Putamen (tissue), 1 donor: ENCODE measurements at places on chromosomes 4 and X.

- DNase-seq: peak; percentile 39
Observed at GRCh38 chrX:53211391-53211978, 13.5 kb downstream of the KDM5C start.

- no peak for DNase-seq
Observed at GRCh38 chrX:133745349-133745748, 240.0 kb downstream of the GPC3 start.

DNA sequence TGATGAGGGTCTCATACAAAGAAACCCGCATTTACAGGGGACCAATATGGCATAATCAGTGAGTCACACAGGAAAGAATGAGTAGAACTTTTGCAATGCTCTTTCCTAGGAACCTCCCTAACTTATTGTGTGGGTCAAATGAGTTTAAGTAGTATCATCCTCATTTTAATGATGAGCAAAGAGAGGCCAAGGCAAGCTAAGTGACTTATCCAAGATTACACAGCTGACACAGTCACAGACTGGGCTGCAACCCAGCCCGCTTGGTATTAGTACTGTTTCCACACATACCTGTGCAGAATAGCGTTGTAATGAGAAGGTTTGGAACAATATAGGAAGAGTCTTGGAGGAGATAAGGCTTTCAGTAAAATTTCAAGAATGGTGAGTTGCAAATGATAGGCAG, 91.0 kb upstream of the PPP1R2C start:
- no peak for DNase-seq

GRCh38 chrX:46327566-46328115, 217.6 kb downstream of the ZNF674 start:
- DNase-seq: no peak

GRCh38 chr4:151888367-151888866, 127.6 kb upstream of the GATB start:
- DNase-seq: no peak

DNA sequence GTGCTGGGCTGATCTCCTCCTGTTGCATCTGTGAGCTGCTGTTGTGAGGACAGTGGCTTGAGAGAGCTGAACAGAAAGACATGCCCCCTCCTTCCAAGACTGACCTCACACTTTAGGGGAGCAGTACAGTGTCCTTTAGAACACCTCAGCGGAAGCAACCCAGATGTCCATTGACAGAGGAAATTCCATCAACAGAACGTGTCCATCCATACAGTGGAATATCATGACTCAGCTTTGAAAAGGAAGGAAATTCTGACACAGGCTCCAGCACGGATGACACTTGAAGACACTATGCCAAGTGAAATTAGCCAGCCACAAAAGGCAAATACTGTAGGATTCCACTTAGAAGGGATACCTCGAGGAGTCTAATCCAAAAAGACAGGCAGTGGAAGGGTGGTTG, 103.5 kb downstream of the GPR143 start:
- DNase-seq: no peak

DNA sequence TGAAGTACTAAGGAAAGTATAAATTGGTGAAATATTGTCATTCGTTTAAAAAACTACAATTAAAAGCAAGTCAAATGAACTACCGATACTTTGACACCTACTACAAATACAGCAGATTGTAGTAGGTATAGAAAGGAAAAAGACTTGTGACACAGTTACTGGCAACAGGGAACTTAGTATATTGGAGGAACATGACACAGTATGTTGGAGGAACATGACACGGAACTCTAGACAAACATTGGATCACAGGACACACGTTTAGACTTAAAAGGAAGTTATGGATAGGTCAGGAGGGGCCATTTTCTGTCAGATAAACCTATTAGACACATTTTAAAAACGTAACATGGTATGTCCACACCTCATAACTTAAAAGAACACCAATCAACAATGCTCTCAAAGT, 132.5 kb downstream of the APBB2 start:
- no peak for DNase-seq

GRCh38 chr4:87009095-87009648, 74.4 kb downstream of the AFF1 start:
- no peak for DNase-seq

DNA sequence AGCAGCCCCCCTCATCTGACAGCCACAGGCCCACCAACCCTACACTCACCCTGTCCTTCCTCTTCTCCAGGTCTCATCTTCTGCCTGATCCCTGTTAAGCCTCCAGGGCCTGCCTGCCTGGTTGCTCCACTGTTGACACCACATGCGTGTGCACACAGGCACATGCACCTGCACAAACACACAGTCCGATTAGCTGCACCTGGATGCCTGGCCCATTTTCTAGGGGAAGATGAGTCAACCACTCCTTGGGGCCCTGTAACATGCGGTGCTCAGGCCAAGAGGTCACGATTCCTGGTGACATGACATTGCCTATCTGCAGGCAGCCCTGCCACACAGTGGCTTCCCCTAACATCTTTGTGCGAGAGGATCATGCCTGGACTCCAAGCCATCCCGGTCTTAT, 498.4 kb downstream of the BCOR start:
- DNase-seq: no peak

- DNase-seq: no peak
Observed at GRCh38 chr4:76634220-76634619, 199.2 kb downstream of the SHROOM3 start.

DNA sequence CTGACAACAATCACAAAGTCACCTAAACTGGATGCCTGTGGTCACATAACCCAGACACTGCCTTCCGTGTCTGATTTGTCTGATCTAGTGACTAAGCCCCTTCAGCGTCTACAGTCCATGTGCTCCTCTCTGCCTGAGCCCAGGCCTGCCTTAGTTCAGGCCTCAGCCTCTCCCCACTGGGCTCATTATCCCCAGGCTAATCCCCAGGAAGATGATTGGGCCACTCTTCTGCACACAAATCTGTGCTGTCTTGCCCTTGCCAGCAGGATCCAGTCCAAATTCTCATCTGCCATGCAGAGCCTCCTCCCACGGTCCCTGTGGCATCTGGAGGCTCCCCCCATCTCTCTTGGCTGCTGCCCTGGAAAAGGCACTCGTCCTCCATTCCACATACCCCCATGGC, 96.5 kb downstream of the SLC2A9 start:
- DNase-seq: no peak

- DNase-seq: no peak
Observed at GRCh38 chr4:163256680-163257343, 75.6 kb downstream of the NPY1R start.

DNA sequence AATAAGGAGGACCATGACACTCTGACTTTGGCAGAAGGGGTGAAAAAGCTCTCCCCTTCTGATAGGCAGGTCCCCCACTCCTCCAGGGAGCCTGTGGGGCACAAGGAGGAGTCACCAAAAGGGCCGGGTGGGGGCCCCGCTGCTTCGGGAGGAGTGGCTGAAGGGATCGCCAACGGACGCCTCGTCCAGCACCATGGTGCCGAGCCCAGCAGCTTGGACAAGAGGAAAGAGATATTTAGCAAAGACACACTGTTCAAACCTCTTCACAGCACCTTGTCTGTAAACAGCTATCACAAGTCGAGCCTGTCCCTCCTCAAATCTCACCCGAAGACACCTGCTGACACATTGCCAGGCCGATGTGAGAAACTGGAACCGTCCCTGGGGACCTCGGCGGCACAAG, 105.6 kb downstream of the STOX2 start:
- no peak for DNase-seq

DNA sequence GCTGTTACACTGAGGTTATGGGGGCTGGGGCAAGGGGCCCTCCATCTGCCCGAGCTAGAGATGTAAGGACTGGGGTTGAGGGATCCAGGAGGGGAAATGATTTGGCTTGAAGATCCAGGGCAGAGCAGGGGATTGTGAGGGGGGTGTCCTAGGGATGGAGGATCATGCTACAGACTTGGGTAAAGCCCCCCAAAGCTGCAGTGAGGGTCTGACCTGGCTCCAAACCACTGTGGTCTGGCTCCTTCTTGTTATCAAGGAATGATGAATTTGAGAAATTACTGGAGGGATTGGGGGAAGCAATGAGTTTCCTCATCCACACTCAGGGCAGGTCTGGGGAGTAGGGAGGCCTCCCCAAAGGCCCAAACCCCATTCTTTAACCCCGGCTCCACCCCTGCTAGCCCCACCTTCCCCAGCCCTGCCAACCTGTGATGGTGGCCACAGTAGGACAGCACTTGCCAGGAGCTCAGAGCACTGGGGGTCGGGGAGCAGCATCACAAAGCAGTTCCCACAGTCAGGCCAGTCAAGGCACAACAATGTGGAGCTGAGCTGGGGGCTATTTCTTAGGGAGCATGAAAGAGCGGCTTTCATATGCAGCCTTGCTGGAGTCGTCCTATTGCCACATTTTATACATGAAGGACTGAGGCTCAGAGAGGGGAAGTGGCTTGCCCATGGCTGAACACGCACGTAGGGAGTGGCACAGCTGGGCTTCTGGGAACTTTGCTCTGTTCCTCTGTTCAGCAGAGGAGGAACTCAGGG, 165.5 kb downstream of the EFNB1 start:
- no peak for DNase-seq

- no peak for DNase-seq
Observed at GRCh38 chrX:53476371-53476770, 42.2 kb upstream of the HSD17B10 start.

DNA sequence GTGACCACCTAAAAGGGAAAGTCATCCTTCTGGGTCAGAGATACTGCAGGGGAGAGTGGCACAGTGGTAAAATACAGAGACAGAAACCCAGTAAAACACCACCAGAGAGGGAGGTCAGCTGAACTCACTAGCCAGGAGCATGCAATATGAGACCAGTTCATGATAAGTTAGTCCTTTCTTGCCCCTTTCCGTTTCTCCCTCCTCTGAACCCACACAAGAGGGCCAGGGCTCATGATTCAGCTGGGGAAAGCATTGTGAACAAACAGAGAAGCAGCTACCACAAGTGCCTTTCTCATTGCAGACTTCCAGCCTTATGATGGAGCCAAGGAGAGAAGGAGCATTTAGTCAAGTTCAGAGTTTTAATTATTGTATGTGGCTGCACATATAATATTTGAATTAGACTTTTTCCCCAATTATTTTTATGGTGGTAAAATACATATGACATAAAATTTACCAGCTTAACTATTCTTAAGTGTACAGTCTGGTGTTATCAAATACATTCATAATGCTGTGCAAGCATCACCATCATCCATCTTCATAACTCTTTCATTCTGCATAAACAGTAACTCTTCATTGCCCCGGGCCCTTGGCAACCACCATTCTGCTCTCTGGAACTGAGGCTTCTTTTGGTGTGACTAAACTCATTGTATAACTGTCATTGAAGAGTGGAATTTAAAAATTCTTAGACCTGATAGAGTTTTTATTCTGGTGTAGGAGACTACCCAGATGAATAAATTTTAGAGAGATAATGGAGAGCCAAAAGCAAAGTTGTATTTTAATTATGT, 114.6 kb downstream of the DDIT4L start:
- no peak for DNase-seq

DNA sequence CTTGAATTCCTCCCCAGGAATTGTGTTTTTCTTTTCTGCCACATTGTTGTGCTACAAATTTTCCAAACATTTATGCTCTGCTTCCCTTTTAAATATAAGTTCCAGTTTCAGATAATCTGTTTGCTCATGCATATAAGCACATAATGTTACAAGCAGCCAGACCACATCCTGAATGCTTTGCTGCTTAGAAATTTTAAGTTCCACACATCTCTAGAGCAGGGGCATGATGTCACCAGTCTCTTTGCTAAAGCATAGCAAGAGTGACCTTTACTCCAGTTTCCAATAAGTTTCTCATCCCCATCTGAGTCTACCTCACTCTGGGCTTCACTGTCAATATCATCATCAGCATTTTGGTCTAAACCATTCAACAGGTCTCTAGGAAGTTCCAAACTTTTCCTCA, 932.5 kb downstream of the SH3BGRL start:
- no peak for DNase-seq

DNA sequence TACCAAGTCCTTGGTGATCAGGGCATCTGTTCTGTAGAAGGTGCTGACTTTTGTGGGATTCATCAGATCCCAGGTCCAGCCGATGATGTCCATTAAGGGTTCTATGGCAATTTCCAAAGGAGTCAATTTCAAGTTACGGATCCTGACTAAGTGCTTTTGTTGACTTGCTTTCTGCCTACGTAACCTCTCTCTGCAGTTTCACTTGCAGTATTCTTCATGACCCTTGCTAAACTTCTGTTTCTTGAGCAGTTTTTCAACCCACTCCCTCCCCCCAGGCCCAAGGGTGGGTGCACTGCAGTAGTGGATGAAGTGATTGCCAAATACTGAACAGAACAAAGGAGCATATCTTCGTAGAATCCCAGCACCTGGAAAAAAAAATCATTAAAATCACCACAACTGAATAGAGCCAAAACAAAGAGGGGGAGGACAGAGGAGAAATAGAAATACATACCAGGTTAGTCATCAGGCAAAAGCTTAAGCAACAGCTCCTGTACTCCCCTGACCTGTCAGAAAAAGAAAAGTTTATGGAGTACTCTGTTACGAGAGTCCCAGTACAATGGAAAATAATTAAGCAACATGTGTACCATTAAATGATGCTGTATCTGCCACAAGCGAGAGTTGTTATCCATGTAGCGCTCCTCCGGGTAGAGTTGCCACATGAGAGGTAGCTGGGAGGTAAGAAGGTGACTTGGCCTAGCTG, 5.8 kb downstream of the CMC4 start:
- no peak for DNase-seq

DNA sequence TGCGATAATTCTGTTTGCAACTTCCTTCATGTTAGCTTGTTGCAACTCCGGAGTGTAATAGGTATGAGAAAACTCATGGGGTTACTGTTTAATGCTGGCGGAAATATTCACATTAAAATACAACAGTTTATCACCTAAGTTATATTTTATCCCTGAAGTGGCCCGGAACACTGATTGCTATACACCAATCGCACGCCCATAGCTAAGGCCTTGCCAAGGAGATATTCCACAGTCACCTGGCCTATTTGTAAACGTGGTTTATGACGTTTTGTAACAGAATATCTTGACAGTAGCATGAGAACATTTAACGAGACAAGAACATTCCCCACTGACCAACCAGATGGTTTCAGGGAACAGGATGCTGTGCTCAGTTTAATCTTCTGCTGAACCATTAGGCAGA, 23.2 kb upstream of the FAM90A26 start:
- no peak for DNase-seq

DNA sequence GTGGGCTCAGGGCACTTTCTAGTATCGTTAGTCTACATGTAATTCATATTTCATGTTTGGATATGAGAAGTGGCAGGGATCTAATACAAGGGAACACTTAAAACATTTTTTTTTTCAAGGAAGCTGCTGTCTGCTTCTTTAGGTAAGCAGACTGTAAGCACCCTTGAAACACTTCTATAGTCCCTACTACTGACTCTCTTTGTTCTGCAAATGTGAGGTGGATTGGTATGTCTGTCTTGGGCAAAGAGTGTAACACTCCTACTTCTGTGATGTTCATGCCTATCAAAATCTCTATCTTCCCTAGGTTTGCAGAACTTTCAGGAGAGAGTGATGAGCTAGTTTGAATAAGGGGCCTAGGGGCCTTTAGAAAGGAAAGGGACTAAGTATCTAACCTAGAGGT, 93.9 kb downstream of the ZNF330 start:
- DNase-seq: no peak
